ENCODE measurements at places on chromosomes 5 and 9.

GRCh38 chr5:66958980-66959641, 237.5 kb downstream of the CD180 start:
- DNase-seq, result peak; percentile 41

DNA sequence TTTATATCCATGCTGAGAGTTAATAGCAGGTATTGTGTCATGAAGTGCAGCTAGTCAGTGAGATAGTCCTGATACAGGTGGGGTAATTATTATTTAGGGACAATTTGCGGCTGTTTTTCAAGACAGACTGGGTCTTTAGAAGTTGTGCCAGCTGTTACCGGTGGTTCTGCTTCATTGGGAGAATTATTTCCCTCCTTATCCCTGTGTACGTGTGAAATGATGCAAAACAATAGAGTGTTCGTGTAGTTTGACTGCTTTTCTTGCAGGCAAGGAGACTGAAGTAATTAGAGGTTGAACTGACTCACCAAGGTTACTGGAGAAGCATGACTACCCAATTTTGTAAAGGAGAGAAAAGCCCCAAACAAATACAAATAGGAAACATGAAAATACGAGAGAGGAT, 101.7 kb downstream of the ARRDC3 start:
- DNase-seq, result no peak

GRCh38 chr5:58462154-58462553, 2.3 kb upstream of the PLK2 start:
- DNase-seq, result peak; percentile 23

GRCh38 chr9:87593359-87593980, 95.8 kb downstream of the DAPK1 start:
- no peak for DNase-seq

DNA sequence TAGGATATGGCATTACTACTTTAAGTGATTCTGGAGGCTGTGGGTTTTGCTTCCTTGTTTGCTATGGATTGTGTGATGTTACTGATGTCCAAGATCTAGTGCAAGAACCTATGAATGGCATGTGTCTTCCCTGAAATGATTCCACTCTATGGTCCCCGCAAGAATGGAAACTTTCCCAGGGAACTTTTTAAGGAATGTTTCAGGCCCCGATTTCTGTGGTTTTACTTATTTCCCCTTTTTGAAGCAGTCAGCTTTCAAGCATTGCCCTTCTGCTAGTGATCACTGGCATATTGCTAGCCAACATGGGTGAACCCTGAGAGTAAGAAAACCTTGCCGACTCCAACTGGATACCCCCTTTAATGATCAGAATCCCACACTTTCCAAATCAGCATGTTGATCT, 26.6 kb upstream of the CD180 start:
- no peak for DNase-seq

GRCh38 chr5:83583859-83584258, 112.3 kb downstream of the VCAN start:
- DNase-seq, result no peak

DNA sequence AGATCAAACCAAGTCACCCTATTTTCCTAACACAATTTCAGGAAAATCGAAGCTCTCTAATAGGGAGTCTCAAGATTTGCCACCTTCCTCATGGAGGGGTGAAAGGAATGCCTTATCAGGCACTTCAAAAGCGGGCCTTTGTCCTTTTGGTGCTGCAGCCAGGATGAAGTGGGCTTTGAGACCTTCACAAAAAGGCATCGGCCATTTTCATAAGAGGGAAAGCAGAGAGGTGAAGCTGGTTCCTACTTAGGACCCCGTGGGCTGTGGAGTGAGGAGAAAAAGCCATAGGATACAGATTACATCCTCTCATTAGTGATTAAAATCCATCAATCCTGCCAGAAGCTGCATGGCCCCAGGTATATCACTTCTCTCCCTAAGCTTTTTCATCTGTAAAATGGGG, 859 bp downstream of the CDKN2AIPNL start:
- DNase-seq, result no peak

DNA sequence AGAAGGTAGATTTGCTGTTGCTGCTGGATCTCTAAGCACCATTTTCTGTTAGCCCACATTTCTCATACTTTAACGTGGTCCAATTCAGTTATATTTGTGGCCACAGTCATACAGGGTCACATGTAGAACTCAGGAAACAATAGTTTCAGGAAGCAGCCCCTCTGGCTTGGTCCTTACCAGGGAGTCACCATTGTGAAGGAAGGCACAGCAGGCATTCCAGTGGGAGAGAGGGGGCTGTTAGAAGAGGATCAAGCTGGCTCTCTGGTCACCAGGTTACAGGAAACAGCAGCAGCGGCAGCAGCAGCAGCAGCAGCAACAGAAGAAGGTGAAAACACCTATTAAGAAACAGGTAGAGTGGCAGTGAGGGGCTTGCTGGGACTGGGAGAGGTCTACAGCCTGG, 14.5 kb downstream of the C9orf43 start:
- no peak for DNase-seq

DNA sequence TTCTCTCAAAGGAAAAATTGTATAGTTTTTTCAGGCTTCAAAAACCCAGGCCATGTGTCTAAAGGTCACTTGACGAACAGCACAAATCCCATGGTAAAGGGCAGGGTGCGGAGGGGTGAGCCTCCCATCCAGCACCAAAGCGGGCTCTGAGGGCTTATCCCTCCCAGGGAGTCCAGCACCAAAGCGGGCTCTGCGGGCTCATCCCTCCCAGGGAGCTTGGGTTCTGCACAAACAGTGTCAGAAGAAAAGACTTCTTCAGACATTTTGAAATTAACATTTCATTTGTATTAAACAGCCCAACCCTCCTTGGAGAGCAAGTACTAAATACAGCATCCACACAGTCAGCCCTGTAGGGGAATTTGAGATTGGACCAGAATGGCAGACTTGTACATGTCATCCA, 43.0 kb upstream of the CLPTM1L start:
- DNase-seq, result no peak

GRCh38 chr9:19442240-19442639, 33.4 kb downstream of the ACER2 start:
- DNase-seq, result no peak

DNA sequence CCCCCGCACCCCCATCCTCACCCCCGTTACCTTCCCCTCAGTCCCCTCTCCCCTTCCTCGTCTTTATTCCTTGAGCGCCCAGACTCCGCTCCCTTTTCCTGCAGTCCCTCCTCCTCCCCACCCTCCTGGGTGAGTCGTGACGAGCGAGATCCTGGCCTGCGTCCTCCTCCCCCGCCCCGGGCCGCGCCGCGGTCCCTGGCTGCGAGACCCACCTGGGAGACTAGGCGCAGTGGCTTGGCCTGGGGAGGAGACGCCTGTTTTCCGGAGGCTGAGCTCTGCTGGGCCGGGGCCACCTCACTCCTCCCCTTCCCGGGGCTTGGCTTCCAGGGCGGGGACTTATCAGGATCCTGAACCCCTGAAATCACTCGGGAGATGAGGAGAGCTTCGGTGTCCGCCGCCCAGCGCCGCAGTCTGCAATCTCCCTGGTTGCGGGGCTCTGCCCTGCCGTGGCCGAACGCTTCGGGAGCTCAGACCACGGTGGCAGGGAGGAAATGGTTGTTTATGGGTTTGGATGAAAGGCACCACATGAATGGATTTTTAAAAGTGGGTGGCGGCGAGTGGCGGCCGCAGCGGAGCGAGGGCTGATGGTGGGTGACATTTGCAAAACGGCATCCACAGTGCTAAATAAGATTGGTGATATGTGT, 984 bp downstream of the STXBP1 start:
- DNase-seq, result peak; percentile 53

GRCh38 chr9:83622939-83623678, at the start of gene IDNK:
TSS of gene IDNK (plus strand) at chr9:83623143. CDS start at chr9:83623172, 29 bp downstream.
- DNase-seq, result peak; percentile 44

- peak; percentile 88 for DNase-seq
These were observed 556 bp upstream of the CDK9 start for GRCh38 chr9:127785023-127785932.

GRCh38 chr5:175752826-175753535, 95.1 kb downstream of the HRH2 start:
- DNase-seq, result no peak

Data from NCI-H345 (cell line).